Activated CD4-positive, alpha-beta T cell treated with anti-CD3 and anti-CD28 coated beads for 4 hours (primary cell): ENCODE measurements at places on chromosomes 4 and X.

- no peak for DNase-seq
These were observed 4.2 kb downstream of the SLC49A3 start for GRCh38 chr4:684623-685327.

GRCh38 chrX:103607364-103608305 is at the start of gene TCEAL3:
Gene TCEAL3 (plus strand): TSS chrX:103607963. CDS start chrX:103609065, 1,102 bp downstream.
- peak; percentile 27 for DNase-seq

DNA sequence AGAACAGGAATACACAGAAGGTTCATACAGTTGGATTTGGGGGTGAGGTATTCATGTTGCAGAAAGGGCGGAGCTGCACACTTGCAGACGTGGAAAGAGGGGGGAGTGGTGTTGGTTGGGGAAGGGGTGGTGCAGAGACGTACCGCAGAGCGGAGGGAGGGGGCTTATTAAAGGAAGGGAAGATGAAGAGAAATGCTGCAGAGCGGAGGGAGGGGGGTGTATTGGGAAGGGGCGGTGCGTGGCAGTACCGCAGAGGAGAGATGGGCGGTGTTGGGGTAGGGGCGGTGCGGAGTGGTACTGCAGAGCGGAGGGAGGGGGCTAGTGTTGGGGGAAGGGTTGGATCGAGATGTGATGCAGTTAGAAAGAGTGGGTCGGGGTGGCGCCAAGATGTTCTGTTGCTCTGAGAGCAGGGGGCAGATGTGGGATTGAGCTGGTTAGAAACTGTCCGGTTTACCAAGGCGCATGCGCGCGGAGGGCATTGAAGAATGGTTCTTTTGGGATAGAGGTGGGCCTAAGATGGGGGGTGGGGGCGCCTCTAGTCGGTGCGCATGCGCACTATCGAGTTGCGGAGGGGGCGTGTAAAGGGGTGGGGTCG is 900 bp downstream of the TRO start:
- DNase-seq: peak; percentile 39

GRCh38 chr4:20194123-20195013 is 57.3 kb upstream of the SLIT2 start:
- no peak for DNase-seq

DNA sequence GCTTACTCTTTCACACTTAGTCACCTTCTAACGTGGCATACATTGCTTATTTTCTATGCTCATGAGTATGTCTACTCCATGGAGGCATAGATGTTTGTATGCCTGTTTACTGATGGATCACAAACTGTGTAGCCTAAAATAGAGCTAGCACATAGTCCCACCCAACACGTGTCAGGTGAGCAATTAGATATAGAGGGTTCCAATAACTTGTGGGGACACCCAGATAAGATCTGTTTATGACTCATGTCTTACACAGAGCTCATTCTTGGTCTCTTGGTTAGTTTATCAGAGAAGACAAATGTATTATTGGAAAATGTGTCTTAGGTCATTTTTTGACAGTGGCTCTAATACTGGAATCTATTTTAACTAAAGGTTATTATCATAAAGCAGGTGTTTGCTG is 6.8 kb downstream of the ZFP42 start:
- DNase-seq: no peak

GRCh38 chrX:55451141-55451540 is 786 bp upstream of the MAGEH1 start:
- DNase-seq: no peak

DNA sequence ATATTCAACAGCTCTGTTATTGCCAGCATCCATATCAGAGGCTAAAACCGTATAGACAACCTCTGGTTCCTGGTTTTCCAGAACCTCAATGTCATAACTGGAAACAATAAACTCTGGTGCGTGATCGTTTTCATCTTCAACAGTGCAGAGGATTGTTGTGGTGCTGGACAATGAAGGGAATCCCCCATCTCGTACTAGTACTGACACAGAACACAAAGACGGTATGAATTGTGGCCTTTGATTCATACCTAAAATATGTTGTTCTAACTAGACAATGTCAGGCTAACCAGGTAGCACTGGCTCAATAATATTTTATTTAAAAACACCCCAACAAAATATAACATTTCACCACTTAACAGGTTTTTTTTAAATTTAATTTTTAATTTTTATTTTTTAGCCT is 186.9 kb downstream of the DCHS2 start:
- DNase-seq: no peak

- no peak for DNase-seq
These were observed 682.9 kb upstream of the GALNTL6 start for GRCh38 chr4:171130256-171130801.

GRCh38 chr4:32226733-32227132 is 1506.6 kb downstream of the PCDH7 start:
- DNase-seq: no peak

DNA sequence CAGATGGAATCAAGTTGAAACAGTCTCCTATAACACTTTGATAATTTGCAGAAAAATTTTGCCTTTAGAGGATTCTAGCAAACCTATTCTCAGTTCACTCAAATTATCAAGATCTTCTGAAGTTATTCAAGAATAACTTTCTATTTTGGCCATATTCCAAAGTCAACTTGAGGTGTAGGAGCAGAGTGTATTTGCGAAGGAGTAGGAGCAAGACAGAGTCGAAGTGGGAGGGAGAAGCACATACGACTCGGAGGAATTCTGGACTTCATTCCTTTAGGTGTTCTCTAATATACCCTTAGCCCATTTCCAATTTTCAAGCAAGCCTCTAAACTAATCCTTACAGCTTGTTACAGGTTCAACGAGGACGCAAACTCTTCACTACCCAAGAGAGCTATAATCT is 252.9 kb downstream of the GPM6A start:
- DNase-seq: no peak

DNA sequence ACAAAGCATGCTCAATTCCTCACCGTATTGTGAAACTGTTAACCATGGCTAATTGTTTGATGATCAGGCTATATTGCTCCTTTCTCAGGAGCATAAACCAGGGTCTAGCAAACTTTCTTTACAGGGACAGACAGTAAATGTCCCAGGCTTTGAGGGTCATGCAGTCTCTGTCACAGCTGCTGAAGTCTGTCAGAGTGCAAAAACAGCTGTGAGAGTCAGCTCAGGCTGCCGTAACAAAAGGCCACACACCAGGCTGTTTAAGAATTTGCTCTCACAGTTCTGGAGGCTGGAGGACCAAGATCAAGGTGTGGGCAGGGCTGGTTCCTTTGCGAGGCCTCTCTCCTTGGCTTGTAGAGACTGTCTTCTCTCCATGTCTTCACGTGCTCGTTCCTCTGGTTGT is 75.6 kb downstream of the GPR143 start:
- DNase-seq: no peak

DNA sequence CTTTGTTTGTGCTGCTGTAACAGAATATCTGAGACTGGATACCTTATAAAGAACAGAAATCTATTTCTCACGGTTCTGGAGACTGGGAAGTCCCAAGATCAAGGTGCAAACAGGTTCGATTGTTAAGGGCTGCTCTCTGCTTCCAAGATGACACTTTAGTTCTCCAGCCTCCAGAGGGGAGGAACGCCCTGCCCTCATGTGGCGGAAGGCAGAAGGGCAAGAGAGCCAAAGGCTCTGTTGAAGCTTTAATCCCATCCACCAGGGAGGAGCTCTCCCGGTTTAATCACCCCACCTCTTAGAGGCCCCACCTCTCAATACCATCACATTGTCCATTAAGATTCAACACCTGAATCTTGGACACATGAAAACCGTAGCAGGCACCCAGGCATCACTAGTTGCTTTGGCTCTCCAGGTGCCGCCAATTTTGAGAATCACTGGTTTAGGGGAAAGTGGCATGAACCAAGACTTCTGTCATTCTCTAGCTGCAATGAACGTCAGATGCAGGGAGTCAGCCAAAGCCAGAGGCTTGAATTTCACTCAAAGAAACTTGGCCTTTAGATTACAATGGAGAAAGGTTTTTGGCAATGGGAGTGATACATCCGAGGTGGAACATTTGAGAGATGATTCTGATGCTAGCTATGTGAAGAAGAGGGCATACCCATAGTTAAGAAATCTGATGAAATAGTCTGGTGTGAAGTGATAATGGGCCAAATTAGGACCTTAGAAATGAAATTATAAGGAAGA is 15.7 kb downstream of the FHL1 start:
- peak; percentile 46 for DNase-seq

GRCh38 chr4:63458010-63458409 is 951.2 kb downstream of the TECRL start:
- DNase-seq: no peak

GRCh38 chrX:16516232-16516876 is 133.6 kb upstream of the S100G start:
- DNase-seq: no peak

- no peak for DNase-seq
These were observed 121.3 kb downstream of the PRDM5 start for GRCh38 chr4:120801137-120801758.

- no peak for DNase-seq
These were observed 30.7 kb upstream of the SMARCA5 start for GRCh38 chr4:143482840-143483239.

GRCh38 chr4:159006202-159006601 is 96.7 kb upstream of the RAPGEF2 start:
- DNase-seq: no peak

DNA sequence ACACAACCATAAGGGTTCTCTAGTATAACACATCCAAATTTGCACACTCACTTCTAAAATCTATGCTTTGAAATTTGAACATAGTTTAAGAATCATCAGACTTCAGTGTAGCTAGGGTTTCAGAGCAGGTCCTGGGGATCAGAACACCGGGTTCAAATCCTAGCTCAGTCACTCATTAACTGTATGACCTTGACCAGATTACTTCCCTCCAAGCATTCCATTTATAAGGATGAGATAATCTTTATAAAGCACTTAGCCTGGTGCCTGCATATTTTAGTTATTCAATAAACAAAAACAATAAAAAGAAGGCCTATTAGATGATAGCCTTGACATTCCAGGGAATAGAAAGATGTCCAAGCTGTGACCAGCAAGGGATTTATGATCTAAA is 4.8 kb upstream of the STBD1 start:
- DNase-seq: no peak

- DNase-seq: no peak
These were observed 942.9 kb upstream of the PABPC4L start for GRCh38 chr4:135144498-135144897.

- no peak for DNase-seq
These were observed 1424.9 kb upstream of the PCDH7 start for GRCh38 chr4:29295280-29295679.

- DNase-seq: no peak
These were observed 950 bp upstream of the TMEM271 start for GRCh38 chr4:576991-577498.

GRCh38 chr4:2859514-2859913 is 15.9 kb downstream of the ADD1 start:
- DNase-seq: no peak
